ENCODE measurements at places on chromosomes 6 and 20.

- no peak overlapping the region for H3K27ac ChIP-seq
- no peak overlapping the region for H3K4me3 ChIP-seq
- DNase-seq: no peak
- H3K4me1 ChIP-seq: peaks cover 6% of the 10 kb centered on the region
Measured at GRCh38 chr20:63029358-63030121, 22.8 kb upstream of the BHLHE23 start.

GRCh38 chr6:158290659-158291058, 21.6 kb upstream of the TULP4 start:
- DNase-seq: no peak
- H3K27ac ChIP-seq: no peak overlapping the region
- no peaks in the 10 kb centered on the region for H3K36me3 ChIP-seq
- H3K4me1 ChIP-seq: no peaks in the 10 kb centered on the region
- no peak overlapping the region for H3K4me3 ChIP-seq
- H3K27me3 ChIP-seq: no peaks in the 10 kb centered on the region

DNA sequence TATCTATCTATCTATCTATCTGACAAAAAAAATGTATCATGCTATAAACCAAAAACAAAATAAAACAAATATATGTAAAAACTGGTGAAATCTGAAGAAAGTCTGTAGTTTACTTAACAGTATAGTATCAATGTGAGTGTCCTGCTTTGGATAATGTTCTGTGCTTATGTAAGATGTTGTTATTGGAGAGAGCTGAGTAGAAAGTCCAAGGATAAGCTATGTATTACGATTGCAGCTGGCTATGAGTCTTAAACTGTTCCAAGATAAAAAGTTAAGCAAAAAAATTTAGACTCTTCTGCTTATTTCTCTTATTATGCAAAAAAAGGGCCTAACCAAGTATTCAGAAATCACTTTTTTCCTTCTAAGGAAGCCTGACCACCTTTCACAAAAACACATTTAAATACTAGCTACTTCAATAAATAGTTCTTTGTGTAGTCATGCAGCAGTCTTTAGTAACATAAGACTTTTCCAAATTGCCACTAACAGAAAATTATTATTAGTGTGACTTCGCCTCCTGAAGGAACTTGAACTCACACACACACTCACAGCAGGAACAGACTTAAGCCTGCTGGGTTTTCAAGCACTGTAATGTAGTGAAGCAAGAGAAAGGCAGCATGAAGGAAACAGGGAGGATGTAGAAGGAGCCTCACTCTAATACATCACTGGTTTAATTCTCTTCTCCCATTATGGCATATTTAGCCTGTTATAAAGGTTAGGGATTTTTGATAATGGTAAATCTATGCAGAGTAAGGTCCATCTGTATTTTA, 265.8 kb upstream of the GJE1 start:
- H3K27ac ChIP-seq: no peak overlapping the region
- no peaks in the 10 kb centered on the region for H3K36me3 ChIP-seq
- no peaks in the 10 kb centered on the region for H3K4me1 ChIP-seq
- no peak overlapping the region for H3K4me3 ChIP-seq

- H3K36me3 ChIP-seq: no peaks in the 10 kb centered on the region
- H3K4me1 ChIP-seq: no peaks in the 10 kb centered on the region
- no peaks in the 10 kb centered on the region for H3K27me3 ChIP-seq
- no peak for DNase-seq
- peak overlapping the region; percentile 10 for H3K27ac ChIP-seq
- H3K4me3 ChIP-seq: no peak overlapping the region
Measured at GRCh38 chr20:61114493-61115175, 137.4 kb upstream of the CDH4 start.

DNA sequence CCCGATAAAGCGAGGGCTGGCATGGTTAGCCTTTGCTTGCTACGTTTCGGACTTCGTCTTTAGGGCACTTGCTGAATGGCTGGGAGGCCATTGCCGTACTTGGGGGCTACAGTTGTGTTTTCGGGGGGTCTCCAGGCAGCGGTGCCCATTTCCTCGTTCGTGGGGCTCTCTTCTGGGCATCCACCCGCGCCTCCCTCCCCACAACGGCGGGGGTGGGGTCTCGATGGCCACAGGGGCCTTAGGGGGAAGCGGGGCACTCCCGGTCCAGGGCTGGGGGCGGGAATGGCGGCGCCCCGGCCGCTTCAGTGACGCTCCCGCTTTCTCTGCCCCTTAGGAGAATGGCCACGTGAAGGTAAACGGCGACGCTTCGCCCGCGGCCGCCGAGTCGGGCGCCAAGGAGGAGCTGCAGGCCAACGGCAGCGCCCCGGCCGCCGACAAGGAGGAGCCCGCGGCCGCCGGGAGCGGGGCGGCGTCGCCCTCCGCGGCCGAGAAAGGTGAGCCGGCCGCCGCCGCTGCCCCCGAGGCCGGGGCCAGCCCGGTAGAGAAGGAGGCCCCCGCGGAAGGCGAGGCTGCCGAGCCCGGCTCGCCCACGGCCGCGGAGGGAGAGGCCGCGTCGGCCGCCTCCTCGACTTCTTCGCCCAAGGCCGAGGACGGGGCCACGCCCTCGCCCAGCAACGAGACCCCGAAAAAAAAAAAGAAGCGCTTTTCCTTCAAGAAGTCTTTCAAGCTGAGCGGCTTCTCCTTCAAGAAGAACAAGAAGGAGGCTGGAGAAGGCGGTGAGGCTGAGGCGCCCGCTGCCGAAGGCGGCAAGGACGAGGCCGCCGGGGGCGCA, 2.4 kb downstream of the MARCKS start:
- peaks cover 7% of the 10 kb centered on the region for H3K36me3 ChIP-seq
- H3K4me3 ChIP-seq: peak overlapping the region; percentile 62
- peak overlapping the region; percentile 94 for H3K27ac ChIP-seq
- H3K27me3 ChIP-seq: no peaks in the 10 kb centered on the region

- DNase-seq: no peak
- no peaks in the 10 kb centered on the region for H3K27me3 ChIP-seq
Measured at GRCh38 chr6:16766043-16766536, 4.8 kb upstream of the ATXN1 start.

DNA sequence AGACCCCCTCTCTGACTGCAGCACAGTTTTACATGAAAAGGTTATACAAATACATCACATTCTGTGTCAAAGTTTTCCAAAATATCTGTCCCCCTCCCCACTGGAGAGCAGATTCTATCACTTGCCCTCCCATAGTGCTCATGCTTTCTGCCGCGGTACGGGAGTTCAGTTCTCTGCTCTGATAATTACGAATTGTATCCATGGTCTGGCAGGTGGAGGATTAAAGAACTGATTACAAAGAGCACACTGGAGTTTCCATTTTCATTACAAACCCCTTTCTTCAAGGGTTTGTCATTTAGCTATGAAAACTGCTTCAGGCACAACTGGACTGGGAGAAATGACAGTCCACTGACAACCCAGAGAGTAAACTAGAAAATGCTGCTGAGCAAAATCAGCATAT, 166.0 kb downstream of the PDSS2 start:
- no peaks in the 10 kb centered on the region for H3K36me3 ChIP-seq
- no peak overlapping the region for H3K27ac ChIP-seq
- H3K4me1 ChIP-seq: no peaks in the 10 kb centered on the region
- no peak for DNase-seq
- no peak overlapping the region for H3K4me3 ChIP-seq
